ENCODE measurements at places on chromosomes 7 and 10.

DNA sequence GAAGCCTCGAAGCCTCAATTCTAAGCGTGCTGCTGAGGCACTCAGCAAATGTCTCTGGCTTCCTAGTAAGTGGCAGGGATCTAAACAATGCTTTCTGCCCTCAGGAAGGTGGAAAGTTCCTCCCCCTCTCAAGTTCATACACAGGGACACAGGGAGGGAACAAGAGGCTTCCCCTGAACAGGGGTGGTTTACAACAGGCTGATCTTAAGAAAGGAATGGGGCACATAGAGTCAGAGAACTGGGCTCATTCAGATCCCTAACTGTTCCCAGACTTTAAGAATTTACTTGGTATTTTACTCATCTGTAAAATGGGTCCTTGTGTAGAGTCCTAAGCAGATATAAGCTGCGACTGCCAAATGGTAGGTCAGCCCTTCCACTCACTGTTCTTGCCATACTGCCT, 2.5 kb downstream of the TNS3 start:
- DNase-seq, result no peak

DNA sequence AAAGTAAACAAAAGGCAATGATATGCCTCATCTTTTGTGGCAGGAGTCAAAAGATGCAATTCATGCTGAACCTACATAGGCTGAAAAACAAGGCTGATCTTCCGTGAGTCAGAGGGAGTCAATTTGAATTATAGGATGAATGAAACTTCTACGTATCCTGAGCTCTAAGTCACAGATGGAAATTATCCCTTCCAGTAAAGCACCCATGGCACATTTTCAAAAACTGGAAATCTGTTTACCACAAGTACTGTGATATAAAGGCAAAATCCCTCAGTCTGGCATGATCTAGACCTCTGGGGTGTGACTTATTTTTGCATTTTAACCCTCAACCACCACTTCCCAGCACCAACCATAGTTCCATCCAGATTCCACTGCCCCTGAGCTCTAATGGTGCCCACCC, 69.6 kb downstream of the NRG3 start:
- DNase-seq, result no peak

DNA sequence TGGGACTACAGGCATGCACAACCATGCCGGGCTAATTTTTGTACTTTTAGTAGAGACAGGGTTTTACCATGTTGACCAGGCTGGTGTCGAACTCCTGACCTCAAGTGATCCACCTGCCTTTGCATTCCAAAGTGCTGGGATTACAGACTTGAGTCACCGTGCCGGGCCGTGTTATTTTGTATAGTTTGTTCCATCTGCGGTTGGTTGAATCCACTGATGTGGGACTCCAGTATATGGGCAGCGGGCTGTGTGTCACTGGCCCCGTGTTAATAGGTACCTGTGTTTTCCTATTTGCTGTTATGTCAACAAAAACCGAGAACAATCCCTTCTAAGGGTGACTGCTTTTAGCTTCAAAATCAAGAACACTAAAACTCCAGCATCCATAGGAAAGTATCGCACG, 297.6 kb upstream of the PITRM1 start:
- no peak for DNase-seq

DNA sequence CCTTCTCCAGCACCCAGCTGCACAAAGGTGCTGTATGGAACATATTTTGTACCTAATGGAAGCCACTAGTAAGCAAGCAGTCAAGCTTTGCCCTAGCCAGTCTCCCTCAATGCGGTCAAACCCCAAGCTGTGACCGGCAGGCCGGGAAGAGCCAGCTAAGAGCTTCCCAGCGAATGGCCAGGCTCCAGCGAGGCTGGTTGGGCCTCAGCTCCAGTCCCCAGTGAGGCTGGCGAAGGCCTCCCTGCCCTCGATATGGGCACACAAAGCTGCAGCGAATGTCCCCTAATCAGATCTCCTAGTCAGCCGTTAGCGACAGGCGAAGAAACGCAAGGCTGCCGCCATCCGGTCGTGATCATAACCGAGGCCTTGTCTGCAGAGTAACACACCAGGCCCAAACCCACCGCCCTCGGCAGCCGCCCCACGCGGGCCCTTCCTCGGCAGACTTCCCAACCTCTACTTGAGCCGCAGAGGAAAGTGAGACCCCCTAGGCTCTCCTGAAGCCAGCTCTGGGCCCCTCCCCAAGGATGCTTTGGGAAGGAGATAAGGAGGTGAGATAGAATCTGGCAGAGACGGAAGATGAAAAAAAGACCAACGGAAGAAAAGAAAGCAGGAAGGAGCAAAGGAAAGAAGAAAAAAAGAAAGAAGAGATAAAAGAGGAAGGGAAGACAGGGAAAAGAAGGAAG, 3.1 kb upstream of the HOXA9 start:
- DNase-seq, result no peak

DNA sequence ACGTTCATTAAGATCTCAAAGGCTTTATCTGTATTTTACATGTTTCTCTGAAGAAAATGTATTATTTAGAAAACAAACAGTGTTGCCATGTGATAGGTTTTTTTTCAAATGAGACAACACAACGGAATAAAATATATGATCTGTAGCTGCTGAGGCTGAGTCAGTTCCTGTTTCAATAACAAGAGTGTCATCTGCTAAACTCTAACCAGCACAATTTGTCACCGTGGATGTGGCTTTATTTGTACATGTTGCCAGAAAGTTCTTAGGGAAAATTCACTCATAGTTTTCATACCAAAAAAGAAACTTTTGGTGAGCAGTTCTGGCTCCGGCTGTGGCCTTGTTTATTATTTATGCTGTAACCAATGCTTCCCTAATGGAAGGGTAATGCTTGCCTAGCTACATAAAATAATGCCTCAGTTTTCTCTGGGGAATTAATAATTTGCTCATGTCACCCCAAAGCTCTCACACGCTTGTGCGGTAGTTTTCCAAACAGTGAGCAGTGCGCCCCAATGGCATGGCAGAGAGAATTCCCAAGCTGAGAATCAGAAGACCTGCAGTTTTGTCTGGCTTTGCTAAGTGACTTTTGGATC, 20.3 kb upstream of the KLF6 start:
- DNase-seq, result no peak

- no peak for DNase-seq
These were observed 115.8 kb downstream of the HTR7 start for GRCh38 chr10:90741926-90742565.

DNA sequence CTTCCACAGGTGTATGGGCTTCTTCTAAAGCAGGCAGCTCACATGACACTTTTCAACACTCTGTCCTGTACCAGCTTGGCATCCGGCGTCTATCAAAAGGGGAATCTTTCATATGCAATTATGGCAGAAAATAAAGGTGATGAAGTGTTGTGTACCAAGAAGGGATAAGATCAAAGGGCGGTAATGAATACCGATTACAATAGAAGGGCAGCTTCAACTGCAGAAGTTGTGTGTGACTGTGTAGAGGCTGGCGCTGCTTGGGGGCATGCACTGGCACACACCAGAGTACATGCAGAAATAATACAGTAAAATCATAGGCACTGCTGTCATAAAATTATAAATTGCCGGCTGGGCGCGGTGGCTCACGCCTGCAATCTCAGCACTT, 744.7 kb downstream of the LRMDA start:
- DNase-seq, result no peak

DNA sequence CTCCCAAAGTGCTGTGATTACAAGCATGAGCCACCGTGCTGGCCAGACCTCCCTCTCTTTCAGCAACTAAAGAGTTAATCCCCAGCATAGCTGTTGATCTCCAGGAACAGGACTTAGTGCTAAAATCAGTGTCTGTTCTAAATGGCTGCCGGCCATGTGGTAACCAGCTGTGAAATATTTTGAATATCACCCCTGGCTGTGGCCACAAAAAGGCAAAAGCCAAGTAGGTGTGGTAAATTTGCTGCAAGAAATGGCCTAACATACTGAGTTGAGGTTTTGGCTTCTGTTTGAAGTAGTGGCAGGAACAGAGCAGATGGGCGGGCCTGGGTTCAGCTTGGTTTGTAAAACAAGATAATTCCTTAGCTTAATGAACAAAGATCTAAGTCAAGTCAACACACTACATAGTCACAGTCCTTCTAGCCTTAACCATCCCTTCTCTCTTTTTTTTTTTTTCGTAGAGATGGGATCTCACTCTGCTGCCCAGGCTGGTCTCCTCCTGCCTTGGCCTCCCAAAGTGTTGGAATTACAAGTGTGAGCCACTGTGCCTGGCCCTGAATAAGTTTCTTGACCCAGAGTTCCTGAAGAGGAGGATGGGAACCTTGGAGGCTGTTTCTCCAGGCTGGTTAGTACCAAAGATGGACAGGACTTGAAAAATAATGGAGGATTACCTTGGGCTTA, 22.7 kb upstream of the AGFG2 start:
- peak; percentile 74 for DNase-seq

GRCh38 chr7:95971716-95972115, 199.4 kb downstream of the DYNC1I1 start:
- DNase-seq, result no peak

- no peak for DNase-seq
These were observed 61.8 kb upstream of the SDK1 start for GRCh38 chr7:3239291-3239691.

DNA sequence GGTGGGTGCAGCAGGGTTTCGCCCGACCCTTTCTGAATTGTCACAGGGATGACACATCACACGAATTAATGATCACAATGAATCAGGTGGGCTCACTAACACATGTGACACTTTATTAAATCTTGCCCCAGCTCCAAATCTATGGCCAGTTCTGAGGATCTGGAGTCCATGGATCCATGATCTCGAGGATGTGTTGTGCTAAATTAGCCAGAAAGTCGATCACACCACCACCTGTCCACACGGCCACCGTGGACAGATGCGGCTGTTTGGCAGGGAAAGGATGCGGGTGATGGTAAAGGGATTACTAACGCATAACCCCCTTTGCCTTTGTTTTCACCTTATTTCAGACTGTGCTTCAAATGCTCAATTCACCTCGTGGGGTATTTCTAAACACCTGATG, 96.4 kb downstream of the COBL start:
- no peak for DNase-seq

GRCh38 chr10:69338133-69338456, 59.8 kb downstream of the HK1 start:
- no peak for DNase-seq

- DNase-seq, result no peak
These were observed 252.7 kb upstream of the CSTF2T start for GRCh38 chr10:51952056-51952455.

GRCh38 chr7:55053651-55054571, 35.1 kb downstream of the EGFR start:
- DNase-seq, result no peak
